ENCODE measurements at places on chromosomes 13 and 19.

DNA sequence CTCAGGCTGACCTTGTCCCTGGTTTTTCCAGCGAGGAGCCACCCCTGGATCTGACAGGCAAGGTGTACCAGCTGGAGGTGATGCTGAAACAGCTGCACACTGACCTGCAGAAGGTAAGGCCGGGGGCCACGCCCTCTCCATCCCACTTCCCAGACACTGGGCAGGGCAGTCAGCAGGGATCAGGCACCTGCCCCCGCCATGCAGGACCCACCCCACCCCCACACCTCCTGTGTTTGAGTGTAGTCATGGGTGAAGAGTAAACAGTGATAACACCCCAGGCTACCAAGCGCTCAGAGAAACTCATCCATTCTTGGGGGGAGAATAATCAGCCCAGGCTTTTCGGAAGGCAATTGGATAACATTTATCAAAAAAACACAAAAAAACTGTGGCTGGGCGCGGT, 19.9 kb downstream of the DPF1 start:
- DNase-seq = peak; percentile 60
- no peaks in the 10 kb centered on the region for H3K36me3 ChIP-seq
- H3K27ac ChIP-seq = no peak overlapping the region
- H3K4me3 ChIP-seq = no peak overlapping the region

- H3K27me3 ChIP-seq = no peaks in the 10 kb centered on the region
- H3K36me3 ChIP-seq = peaks cover 10% of the 10 kb centered on the region
- H3K27ac ChIP-seq = peak overlapping the region; percentile 70
- peaks cover 26% of the 10 kb centered on the region for H3K4me1 ChIP-seq
- peak; percentile 70 for DNase-seq
Observed at GRCh38 chr19:3357992-3358688, 8.2 kb upstream of the NFIC start.

DNA sequence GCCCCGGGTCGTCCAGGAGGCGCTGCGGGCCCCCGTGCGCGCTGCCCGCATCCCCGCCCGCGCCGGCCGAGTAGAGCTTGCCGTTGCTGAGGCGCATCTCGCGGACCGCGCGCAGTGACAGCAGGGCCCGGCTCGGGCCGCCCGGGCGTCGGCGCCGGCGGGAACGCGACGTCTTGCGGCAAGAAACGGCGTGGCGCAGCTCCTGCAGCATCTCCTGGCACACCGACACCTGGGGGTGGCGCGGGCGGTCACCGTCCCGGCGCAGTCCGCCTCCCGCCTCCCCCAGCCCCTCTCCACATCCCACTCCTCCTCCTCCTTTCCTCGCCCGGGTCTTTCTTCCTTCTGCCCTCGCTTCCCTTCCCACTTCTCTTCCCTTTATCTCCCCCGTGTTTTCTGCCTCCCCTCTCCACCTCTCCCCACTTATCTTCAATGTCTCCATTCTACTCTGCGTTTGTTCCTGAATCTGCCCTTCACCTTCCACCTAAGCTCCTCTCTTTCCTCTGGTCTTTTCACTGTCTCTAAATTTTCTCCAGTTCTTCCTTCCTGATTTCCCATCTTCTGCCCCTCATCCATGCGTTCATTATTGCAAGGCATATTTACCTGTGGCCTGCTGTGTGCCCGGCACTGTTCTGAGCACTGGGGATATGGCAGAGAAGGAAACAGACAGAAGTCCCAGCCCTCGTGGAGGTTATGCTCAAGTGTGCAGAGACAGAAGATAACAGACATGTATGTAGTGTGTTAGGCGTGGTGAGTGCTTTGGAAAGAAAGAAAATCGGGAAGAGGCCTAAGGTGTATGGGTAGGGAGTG, 5.2 kb upstream of the ATP1A3 start:
- DNase-seq = no peak
- no peak overlapping the region for H3K27ac ChIP-seq
- H3K4me3 ChIP-seq = no peak overlapping the region
- peaks cover 9% of the 10 kb centered on the region for H3K4me1 ChIP-seq

DNA sequence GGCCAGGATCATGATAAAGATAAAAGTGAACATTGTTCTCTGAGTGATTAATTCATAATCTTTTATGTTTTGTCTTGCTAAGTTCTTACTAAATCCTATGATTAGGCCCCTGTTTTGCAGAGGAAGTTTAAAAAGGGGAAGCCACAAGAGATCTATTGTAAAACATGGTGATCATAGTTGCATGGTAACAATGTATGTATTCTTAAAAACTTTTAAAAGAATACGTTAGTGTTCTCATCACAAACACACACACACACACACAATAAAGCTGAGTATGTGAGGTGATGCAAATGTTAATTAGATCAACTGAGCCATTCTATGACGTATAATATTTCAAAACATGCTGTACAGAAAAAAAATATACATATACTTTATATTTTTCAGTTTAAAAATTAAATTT, 51.2 kb downstream of the MBD3L2B start:
- no peak overlapping the region for H3K27ac ChIP-seq
- H3K36me3 ChIP-seq = no peaks in the 10 kb centered on the region
- DNase-seq = no peak
- H3K4me3 ChIP-seq = no peak overlapping the region
- H3K27me3 ChIP-seq = peaks cover 14% of the 10 kb centered on the region

DNA sequence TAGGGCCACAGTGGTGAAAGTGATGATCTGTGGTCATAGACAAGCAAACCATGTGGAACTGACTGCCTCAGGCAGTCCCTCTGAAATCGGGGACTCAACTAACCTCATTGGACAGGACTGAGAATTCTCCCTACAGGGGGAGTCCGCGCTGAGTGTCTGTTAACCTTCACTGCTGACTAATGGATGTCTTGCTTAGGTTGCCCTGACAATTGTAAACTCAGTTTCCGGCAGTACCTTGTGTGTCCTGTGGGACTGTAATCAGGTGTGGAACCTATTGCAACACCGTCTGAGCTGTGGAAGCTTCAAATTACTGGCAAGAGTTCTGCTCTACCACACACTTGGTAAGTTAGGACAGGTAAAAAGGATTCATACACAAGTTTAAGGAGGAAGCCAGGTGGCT, 21.8 kb downstream of the ZNF77 start:
- no peaks in the 10 kb centered on the region for H3K27me3 ChIP-seq
- H3K4me3 ChIP-seq = no peak overlapping the region
- no peaks in the 10 kb centered on the region for H3K4me1 ChIP-seq
- H3K27ac ChIP-seq = no peak overlapping the region
- peaks cover 11% of the 10 kb centered on the region for H3K36me3 ChIP-seq

DNA sequence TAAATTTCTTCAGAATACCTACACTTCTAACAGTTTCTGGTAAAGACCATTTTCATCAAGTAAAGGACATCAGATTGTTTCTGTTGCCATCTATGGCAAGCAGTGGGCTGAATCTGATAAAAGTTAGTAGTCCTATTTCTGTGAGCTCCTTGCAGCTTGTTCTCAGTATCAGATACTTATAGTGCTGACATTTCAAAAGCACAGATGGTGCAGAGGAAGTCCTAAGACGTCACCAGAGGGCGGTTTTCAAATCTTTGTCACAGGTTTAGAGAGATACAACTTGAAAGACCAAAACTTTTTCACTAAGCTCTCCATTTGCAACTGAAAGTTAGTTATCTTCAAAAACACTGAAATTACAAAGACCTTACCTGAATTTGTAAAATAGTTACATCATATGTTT, 719.8 kb downstream of the SLITRK1 start:
- DNase-seq = no peak
- no peak overlapping the region for H3K4me3 ChIP-seq
- no peaks in the 10 kb centered on the region for H3K36me3 ChIP-seq
- no peaks in the 10 kb centered on the region for H3K27me3 ChIP-seq

- no peaks in the 10 kb centered on the region for H3K27me3 ChIP-seq
- peaks cover 19% of the 10 kb centered on the region for H3K4me1 ChIP-seq
- H3K4me3 ChIP-seq = no peak overlapping the region
- DNase-seq = no peak
- no peak overlapping the region for H3K27ac ChIP-seq
Observed at GRCh38 chr19:34228347-34228746, 26.0 kb upstream of the GARRE1 start.

- H3K36me3 ChIP-seq = no peaks in the 10 kb centered on the region
- peak; percentile 64 for DNase-seq
- H3K4me3 ChIP-seq = no peak overlapping the region
- no peak overlapping the region for H3K27ac ChIP-seq
- H3K4me1 ChIP-seq = peaks cover 5% of the 10 kb centered on the region
Observed at GRCh38 chr19:57406516-57407123, 4.3 kb upstream of the ZNF17 start.

DNA sequence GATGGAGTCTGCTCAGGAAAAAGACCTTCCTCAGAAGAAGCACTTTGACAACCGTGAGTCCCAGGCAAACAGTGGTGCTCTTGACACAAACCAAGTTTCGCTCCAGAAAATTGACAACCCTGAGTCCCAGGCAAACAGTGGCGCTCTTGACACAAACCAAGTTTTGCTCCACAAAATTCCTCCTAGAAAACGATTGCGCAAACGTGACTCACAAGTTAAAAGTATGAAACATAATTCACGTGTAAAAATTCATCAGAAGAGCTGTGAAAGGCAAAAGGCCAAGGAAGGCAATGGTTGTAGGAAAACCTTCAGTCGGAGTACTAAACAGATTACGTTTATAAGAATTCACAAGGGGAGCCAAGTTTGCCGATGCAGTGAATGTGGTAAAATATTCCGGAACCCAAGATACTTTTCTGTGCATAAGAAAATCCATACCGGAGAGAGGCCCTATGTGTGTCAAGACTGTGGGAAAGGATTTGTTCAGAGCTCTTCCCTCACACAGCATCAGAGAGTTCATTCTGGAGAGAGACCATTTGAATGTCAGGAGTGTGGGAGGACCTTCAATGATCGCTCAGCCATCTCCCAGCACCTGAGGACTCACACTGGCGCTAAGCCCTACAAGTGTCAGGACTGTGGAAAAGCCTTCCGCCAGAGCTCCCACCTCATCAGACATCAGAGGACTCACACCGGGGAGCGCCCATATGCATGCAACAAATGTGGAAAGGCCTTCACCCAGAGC, 16.2 kb upstream of the ZNF544 start:
- no peak overlapping the region for H3K4me3 ChIP-seq
- no peaks in the 10 kb centered on the region for H3K27me3 ChIP-seq
- H3K27ac ChIP-seq = no peak overlapping the region
- peaks cover 8% of the 10 kb centered on the region for H3K4me1 ChIP-seq
- no peak for DNase-seq

DNA sequence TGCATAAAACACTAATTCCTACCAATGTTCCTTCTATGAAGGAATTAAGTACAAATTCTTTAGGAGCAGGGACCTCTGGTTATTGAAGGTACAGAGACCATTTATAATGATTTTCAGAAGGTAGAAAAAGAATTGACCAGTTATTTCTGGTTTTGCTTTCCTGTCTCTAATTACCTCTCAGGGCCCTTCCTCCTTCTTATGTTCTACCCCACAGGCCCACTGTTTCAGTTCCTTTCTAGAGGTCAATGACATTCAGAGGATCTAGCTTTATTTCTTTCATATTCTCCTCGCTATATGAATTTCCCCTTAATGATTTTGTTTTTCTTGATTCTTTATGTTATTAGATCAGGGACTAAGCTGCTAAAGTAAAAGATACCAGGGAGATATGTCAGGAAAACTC, 345.0 kb upstream of the SPRY2 start:
- no peaks in the 10 kb centered on the region for H3K4me1 ChIP-seq
- H3K27me3 ChIP-seq = no peaks in the 10 kb centered on the region
- DNase-seq = no peak
- H3K4me3 ChIP-seq = no peak overlapping the region
- H3K36me3 ChIP-seq = no peaks in the 10 kb centered on the region
- no peak overlapping the region for H3K27ac ChIP-seq

- peak; percentile 49 for DNase-seq
- peak overlapping the region; percentile 77 for H3K27ac ChIP-seq
- peak overlapping the region; percentile 89 for H3K4me3 ChIP-seq
- H3K27me3 ChIP-seq = no peaks in the 10 kb centered on the region
- peaks cover 8% of the 10 kb centered on the region for H3K4me1 ChIP-seq
Observed at GRCh38 chr13:102597029-102597961, 509 bp downstream of the TPP2 start.

DNA sequence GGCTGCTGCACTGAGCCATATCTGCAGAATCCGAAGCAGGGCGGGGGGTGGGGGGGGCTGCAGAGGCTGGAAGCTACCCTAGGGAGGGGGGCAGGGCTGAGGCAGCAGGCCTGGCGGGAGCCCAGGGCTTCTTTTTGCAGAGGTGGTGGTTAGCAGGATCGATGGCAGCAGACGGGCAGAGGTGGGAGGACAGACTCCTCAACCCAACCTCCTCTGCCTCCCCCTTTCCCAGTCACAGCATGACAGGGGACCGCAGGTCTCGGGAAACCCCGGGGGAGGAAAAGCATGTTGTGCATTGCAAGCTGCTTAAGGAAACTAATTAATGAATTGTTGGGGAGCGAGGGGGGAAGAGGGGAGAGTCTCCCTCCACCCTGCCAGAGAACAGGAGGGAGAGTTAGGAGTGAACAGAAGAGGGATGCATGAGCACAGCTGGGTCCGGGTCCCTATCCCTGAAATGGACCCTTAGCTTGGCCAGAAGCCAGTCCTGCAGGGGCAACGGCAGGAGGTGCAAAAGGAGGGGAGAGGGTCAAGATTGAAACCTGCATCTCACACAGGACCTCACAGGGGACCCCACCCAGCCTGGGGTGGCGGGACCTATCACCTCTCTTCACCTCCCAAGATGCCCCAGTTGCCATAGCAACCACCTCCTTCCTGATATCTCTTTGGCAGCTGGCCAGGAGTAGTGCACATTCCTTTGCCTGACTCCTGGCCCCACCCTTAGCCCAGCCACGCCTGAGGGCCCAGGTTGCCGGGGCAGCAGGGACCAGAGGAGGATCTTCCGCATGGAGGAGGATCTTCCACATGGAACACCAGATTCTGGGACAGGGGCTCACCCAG, 1.8 kb downstream of the FXYD7 start:
- H3K27ac ChIP-seq = no peak overlapping the region
- no peak overlapping the region for H3K4me3 ChIP-seq
- DNase-seq = peak; percentile 88
- H3K27me3 ChIP-seq = no peaks in the 10 kb centered on the region

DNA sequence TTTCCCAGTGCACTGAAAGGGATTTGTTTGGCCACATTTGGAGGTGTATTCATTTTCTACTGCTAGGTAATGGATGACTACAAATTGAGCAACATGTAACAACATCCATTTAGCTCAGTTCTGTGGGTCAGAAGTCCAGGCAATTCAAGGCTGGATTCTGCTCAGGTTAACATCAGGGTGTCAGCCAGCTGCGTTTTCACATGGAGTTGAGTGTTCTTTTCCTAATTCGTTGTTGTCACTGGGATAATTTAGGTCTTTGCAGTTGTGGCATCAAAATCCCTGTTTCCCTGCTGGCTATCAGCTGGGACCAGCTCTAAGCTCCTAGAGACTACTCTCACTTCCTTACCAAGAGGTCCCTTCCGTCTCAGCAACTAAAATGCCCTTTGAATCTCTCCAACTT, 25.4 kb downstream of the MIR17HG start:
- DNase-seq = no peak
- no peaks in the 10 kb centered on the region for H3K27me3 ChIP-seq
- no peaks in the 10 kb centered on the region for H3K4me1 ChIP-seq
- H3K4me3 ChIP-seq = no peak overlapping the region
- H3K27ac ChIP-seq = no peak overlapping the region

- no peaks in the 10 kb centered on the region for H3K4me1 ChIP-seq
- H3K36me3 ChIP-seq = no peaks in the 10 kb centered on the region
- no peak for DNase-seq
- no peak overlapping the region for H3K27ac ChIP-seq
Observed at GRCh38 chr13:52043675-52044074, 19.2 kb downstream of the UTP14C start.

All from K562 (cell line).